NCI-H2107 (cell line): ENCODE measurements at places on chromosomes 2 and 18.

- peak; percentile 87 for DNase-seq
These were observed 69.3 kb downstream of the MAPK4 start for GRCh38 chr18:50629148-50629631.

DNA sequence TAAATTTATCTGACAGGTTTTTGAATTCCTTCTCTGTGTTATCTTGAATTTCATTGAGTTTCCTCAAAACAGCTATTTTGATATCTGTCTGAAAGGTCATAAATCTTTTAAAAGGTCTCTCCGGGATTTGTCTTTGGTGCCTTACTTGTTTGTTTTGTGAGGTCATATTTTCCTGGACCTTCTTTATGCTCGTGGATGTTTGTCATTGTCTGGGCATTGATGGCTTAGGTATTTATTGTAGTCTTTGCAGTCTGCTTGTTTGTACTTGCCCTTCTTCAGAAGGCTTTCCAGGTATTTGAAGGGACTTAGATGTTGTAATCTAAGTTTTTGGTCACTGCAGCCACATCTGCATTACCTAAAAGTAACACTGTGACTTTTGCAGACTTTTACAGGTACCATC is 355.2 kb downstream of the PARD3B start:
- DNase-seq = no peak

DNA sequence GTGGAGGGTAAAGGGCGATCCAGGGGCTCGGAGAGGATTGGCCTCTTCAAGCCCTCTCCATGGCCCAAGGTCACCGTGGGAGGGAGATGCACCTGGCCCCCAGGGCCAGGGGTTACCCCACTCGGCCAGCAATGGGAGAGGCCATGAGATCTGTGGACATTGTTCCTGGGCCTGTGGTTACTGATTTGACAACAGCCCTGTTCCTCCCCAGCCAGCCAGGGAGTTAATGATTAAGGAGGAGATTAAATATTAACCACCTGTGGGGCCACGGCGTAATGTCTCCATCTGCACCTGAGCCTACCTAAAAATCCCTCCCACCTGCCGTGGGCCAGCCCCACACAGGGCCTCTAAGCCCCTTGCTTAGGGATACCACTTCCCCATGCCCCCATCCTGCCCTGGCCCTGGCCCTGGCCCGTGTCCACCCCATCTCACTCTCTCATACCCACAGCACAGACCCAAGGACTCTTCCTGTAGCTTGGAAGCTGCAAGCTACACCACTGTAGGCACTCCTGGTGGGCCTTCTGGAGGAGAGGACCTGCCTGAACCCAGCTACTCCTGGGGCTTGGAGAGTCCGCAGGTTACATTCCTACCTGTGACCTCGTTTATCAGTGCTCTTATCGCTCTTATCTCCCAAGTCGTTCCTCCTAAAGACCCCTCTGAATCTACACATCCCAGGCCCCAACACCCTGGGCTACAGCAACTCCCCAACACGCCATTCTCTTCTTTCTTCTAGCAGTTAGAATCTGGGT is 32.1 kb downstream of the ZFP36L2 start:
- no peak for DNase-seq

GRCh38 chr2:102473631-102474030 is 605 bp downstream of the SLC9A4 start:
- no peak for DNase-seq

GRCh38 chr18:80178935-80179818 is 68.1 kb downstream of the PARD6G start:
- no peak for DNase-seq

DNA sequence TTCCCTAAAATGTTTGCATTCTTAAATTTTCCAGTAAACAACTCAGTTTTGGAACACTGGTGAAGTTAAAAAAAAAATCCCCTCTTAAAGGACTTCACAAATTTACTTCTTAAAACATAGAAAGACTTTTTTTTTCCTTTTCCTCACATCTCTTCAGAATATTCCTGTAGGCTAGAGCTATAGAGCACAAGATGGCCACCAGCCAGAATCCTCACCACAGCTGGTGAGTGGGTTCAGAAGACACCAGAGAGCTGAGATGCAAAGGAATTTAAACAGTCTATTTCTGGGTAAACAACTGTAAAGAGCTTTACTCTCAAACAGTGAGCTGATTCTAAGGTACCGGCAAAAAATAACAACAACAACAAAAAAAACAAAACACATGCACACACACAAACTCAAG is 252.8 kb downstream of the LRP1B start:
- no peak for DNase-seq

- no peak for DNase-seq
These were observed 93.0 kb downstream of the COL6A3 start for GRCh38 chr2:237320801-237321560.

GRCh38 chr18:9260388-9261380 is 73.9 kb upstream of the TWSG1 start:
- no peak for DNase-seq

GRCh38 chr2:220279840-220280239 is 652.4 kb downstream of the SLC4A3 start:
- no peak for DNase-seq

DNA sequence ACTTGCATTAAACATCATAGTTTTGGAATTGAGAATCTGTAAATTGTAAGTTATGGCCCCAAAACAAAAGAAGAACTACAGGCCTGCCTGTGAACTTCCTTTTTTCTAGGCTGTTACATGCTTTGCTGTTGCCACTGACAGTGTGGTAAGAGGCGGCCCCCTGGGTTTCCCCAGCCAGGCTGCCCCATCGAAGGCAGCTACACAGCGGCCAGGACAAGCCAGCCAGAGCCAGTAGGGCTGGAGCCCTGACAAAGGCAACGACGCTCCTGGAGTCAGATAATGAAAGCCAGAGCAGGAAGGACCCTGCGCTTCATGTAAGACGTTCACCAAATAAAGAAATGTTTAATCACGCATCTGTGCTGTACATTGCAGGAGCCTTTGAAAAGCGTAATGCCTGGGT is 55.0 kb downstream of the ANKRD44 start:
- DNase-seq = no peak

DNA sequence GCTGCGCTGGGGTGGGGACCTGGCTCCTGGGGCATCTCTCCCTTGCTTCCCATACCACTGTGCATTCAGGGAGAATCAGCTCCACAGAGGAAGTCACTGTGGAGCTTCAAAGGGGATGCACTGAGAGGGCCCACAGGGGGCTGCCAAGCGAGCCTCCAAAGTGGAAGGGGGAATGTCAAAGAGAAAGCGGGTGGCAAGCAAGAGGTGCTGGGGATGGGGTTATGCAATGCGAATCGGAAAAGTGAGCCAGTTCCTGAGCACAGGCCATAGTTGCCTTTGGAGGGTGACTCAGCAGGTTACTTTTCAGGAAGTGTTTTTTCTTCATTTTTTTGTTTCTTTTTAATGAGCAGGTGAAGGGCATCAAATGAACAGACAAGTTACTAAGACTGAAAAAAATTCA is 17.6 kb downstream of the PMAIP1 start:
- DNase-seq = no peak
